Activated CD4-positive, alpha-beta T cell treated with anti-CD3 and anti-CD28 coated beads, Interleukin-2, Interleukin-4, amounts not matched to agents 100 ng/mL and 50 ng/mL, durations not matched to agents 16 hours and 8 hours (primary cell): ENCODE measurements at places on chromosomes 6 and 20.

DNA sequence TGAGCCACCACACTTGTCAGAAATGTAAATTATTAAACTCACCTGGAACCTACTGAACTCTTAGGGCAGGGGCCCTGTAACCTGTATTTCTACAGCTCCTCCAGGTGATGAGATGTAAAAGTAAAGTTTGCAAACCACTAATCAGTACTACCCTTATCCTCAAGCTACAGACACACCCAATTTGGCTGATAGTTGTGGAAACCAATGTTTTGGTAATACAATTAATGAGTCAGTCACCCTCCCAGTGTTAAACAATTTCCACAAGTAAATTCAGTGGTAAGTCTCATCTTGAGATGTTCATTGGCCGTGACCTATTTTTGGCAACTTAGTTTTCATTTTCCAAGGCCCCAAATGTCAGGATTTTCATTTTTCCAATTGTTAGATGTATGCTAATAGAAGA lies 29.6 kb downstream of the GCNT2 start:
- no peak for DNase-seq

DNA sequence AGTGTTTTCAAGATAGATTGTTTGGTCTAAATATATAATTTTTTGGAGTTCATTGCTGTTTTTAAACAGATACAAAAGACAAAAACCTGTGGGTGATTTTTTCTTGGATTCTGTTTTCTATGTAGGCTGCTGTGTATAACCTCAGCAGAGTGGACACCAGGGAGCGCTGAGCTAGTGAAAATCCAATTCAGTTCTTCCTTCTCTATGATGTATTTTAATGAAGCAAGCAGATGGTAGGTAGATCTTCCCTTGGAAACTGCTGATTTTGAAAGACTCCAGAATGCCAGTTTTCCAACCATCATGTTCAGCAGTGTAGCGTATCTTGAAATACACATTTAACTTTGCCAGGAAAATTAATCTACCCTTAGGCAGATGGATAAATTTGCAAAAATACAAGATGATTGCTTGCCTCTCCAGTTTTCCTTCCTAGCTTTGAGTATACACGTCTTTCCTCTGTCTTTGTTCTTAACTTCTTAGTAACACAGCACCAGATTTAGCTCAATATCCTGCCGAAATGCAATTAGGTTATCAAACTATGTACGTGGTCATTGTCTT lies 178.0 kb downstream of the PHF3 start:
- no peak for DNase-seq

GRCh38 chr6:32785781-32786533 lies 22.6 kb upstream of the HLA-DQB2 start:
- peak; percentile 61 for DNase-seq

DNA sequence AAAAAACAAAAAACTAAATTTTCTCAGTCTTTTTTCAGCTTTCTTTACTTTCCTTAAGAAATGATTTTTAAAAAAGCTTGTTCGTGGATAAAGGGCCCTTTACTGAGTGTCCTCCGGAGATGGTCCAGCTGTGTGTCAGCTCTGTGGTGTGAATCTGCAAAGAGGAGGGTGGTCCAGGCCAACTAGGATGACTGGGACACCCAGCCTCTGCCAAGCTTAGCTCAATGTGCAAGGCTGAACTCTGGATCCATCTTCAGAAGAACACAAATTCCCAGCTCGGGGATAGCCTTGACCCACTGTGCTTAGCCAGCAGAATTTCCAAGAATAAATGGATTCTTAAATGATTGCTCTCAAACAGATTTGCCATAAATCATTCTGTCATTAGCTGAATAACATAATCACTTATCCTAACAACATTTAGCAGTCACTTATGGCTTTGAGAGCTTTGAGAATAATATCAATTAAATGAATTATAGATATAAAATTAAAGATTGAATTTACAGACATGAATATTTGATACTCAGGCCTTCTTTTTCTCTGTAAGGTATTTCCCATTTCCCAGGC lies 14.2 kb upstream of the CALHM5 start:
- DNase-seq = no peak

DNA sequence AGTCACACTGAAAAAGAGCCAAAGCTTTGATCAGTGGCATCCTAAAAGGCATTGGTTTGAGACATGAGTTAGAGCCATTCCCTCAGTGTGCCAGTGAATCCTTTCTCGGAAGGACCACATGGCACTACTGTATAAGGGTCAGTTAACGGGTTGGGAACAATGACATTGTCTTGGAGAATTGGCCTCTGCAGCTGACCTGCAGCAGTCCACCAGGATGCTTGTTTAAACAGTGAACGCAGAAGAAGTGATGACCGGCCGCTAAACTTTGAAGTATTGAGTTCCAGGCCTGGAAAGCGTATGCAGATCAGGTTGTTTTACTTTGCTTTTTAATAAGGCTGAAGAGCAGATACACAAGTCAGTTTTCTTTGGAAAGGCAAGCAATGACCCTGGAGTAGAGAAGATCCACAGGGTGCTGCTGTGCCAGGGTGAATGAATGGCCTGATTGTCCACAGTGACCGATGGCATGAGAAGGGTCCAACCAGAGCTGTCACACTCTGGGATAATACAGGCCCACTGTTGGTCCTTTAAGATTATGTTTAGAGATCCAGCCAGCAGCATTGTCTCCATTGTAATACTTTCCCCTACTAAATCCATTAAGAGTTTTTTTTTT lies 57.8 kb downstream of the GMPR start:
- no peak for DNase-seq

DNA sequence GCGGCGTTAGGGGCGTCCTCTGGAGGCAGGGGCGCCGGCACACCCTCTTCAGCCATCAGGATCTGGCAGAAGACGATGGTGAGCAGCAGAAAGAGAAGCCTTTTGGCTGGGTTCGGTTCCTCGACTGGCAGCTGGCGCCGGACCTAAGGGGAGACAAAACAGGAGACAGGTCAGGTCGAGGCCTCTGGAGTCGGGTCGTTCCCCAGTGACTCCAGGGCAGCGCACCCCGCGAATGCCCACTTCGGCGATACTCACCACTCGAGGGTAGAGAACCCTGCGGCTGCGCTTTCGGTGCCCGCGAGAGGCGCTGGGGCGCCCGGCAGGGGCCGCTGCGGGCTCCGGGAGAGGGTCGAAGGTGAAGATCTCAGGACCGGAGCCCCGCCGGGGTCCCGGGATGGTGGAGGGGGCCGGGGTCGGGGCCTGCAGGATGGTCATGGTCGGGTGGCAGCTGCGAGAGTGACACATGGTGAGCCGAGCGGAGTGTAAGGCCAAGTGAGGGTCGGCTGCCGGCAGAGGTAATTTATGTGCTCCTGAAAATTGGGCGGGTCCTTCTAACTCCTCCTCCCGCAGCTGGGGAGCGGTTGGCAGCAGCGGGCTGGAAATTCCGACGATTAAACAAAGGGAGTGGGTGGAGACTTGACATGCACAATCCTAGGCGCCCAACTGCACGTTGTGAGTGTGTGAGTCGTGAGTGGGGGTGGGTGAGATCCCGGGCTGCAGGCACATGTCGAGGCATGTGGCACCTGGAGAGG lies at the start of gene IER3:
IER3 (minus strand) TSS at position 494 of the 752 bp plus-strand sequence; CDS start at position 465, 29 bp downstream.
- DNase-seq = peak; percentile 91

DNA sequence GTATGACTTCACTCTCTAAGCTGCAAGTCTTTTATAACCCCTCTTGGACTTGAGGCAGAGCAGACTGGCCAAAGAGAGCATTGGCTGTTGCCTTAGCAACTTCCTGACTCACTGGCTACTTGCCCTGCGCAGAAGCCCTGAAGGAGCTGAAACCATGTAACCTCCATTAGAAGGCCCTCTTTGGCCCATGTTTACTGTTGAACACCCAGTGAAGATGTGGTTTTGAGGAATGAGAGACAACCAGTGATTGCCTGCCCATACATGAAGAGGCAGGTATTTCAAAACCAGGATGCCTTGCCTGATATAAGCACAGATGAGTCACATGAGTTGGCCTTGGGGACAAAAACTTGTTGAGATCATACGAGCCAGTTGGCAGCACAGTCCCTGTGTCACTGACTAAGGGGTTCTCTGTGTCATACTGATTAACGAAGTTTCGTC lies 182.5 kb downstream of the EDN1 start:
- DNase-seq = no peak

GRCh38 chr6:66662196-66662595 lies 955.2 kb upstream of the EYS start:
- DNase-seq = no peak

- DNase-seq = no peak
Observed at GRCh38 chr6:107495971-107496370, 6.1 kb downstream of the SOBP start.

DNA sequence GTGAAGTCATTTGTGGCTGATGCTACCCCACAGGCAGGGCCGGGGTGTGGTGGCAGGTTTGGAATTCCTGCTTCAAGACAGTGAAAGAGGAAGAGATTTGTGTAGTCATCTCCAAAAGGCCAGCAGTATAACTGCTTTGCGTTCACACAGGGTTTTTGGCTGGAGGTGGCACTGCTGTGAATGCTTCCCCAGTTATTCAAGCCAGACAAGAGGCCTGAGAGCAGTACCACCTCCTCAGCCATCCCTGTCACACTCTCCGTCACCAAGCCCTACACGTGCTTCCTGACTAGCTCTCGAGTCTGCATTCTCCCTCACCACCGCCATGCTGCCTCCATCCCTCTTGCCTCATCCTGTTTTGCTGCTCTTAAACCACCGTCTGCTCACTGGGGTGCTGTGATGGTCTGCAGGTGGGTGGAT lies 23.9 kb downstream of the ARMC2 start:
- no peak for DNase-seq

GRCh38 chr20:53202777-53203176 lies 230.6 kb downstream of the TSHZ2 start:
- peak; percentile 29 for DNase-seq

- DNase-seq = peak; percentile 65
Observed at GRCh38 chr6:135506270-135506997, 8.9 kb upstream of the AHI1 start.
